ENCODE measurements at places on chromosomes 3 and 15.

DNA sequence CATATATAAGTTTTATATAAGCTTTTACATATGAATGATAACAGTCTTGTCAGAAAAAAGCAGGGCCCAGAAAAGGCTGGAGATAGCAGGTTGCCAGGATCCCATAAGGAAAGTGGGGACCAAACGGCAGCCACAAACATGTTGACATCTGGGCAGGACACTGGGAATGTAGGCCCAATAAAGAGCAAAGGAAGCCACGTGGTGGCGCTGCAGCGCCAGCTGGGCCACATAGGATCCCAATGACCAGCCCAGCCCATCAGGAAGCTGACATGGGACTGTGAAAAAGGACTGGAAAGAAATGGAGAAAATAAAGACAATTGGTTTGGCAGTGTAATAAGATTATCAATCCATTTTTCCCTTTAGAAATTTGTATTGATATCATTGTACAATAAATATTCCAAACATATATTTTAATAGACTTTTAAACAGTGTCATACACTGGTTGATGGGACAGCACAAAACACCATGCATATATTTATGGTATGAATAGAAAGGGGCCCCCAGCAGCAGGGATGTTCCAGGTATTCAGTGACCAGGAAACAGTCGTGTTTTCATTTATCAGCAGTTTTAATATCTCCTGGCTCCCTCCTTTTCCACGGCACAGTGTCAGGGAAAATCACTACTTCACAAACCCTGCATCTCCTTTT lies 89.0 kb upstream of the STRIT1 start:
- DNase-seq, result peak; percentile 7

DNA sequence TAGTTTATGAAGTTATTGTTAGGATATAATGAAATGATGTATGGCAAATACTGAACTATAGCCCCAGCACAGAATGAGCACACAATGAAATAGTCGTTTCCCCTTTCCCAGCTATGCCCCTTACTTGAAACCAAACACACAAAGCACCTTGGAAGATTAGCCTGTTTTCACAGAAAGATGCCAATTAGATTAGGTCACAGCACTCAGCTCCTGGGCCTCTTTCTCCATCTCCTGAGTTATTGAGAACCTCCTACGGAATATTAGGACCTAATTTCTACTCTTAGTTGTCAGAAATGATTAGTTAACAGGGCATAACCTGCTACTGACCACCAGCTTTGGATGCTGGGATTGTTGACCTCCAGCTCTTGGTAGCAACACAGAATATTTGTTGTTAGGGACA lies 269.4 kb upstream of the ROPN1 start:
- DNase-seq, result no peak

- no peak for DNase-seq
Observed at GRCh38 chr3:142819179-142819578, 69.7 kb downstream of the PCOLCE2 start.

DNA sequence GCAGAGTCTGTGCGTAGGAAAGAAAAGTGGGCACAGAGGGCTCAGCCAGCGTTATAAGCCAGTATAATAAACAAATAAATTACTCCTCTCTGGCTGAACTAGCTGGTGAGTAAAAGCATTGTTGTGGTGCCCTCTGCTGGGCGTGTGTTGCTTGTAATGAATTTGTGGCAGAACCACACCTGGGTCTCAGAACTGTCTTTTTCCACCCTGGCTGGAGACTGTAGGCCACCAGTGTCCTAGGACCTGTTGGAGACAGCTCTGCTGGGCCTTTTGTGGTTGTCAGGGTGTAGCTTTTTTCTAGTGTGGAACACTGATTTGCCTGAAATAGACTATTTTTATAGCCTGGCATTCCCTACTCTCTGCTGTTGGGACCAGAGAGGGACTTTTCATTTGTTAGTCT lies 130.5 kb upstream of the EIF1B start:
- DNase-seq, result peak; percentile 23

DNA sequence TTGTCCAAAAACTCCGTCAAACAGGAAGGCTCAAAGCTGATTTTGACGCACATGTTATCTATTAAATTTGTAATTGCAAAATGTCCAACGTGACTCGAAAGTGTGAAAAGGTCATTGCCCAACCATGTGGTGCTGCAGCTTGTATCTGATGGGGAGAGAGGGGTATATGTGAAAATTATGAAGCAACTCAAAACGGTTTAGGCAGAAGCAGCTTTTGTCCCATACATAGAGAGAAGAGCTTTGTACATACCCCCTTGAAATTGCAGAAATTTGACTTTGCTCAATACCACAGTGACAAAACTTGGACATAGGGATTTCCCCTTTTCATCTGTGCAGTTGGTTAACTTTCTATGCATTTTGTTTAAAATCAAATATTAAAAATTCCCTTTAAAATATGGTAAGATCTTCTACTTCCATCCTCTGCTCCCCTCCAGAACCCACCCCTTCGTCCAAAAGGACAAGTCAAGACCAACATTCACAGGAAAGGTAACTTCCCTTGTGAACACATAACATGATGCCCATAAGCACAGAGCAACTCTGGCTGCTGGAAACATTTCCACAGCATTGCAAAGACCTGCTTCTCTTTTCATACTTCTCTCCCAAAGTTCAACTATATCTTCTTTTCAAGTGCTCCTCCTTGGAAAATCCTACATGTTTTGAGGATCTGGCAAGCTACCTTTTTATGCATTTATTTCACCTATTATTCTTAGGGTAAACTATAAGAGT lies 253.7 kb upstream of the THBS1 start:
- DNase-seq, result no peak

DNA sequence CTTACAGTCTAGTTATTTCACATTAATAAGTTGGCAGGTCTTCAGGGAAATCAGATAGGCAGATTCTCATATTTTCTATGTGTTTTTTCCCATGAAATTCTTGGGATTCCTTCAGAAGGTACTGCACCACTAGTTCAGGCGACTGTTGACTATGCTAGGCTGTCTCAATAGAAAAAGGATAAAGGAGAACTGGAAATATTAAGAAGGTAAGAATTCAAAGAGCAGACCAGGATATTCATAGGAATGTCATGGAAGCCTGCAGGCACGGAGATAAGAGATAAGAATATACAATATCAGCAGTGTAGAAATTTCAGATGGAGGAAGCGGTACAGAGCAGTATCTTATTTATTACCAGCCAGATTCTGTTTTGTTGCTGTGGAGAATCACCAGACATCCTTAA lies 432.1 kb upstream of the MDFIC2 start:
- DNase-seq, result no peak

DNA sequence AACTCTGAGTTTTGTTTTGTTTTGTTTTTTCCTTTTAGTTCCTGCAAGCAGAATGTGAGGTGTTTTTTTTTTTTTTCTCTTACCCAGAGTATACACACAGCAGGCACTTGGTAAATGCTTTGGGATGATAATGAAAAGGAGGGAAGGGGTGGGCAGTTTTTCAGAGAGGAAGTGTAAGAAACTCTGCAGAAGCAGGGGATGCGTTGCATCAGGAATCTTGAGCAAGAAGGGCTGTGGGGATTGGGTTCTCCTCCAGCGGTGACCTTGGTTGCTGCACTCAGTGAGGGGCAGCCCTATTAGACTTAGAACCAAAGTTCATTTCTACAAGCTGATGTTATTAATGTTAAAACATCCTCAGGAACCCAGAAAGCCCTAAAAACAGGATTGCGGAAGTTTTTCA lies 32.2 kb upstream of the TMEM158 start:
- DNase-seq, result no peak

Measured in stimulated activated CD4-positive, alpha-beta T cell treated with anti-CD3 and anti-CD28 coated beads, Interleukin-12 subunit alpha, Interleukin-12 subunit beta, amount 100 ng/mL, for 48 hours (primary cell).